ENCODE measurements at places on chromosomes 7 and 10.
A peak's percentile ranks its signal among the peaks of the same experiment; 100 is the strongest.

DNA sequence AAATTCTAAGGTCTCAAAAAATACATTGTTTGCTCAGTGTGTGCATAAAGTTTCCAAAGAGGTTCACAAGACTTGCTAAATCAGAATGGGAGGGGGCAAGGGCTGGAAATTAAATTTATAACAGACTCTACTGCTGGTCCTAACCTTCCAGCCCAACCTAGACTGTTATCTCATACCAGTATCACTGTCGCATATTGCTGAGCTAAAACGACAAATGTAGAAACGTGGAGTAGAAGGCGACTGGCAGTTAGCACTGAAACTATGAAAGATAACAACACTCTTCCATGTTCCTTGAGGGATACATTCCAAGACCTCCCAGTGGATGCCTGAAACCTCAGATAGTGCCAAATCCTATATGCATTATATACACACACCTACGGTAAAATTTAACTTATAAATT lies 514.3 kb downstream of the KCNMA1 start:
- DNase-seq = no peak

- DNase-seq = peak; percentile 30
Observed at GRCh38 chr10:69337296-69338132, 59.2 kb downstream of the HK1 start.

DNA sequence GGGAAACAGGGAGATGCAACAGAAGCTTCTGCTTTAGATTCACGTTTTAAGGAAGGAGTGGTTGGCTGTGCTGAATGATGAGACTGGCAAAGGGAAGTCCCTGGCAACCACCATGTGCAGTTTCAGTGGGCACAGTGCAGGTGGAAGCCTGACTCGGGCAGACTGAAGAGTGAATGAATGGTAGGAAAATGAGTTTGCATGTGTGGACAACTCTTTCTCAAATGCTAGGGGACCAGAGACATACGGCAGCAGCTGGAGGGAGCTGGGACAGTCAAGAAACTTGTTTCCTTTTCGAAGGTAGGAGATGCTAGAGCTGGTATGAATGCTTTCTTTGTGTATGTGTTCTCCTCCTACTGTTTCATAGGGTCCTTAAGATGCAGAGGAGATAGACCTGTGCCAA lies 29.0 kb downstream of the PODXL start:
- DNase-seq = no peak

DNA sequence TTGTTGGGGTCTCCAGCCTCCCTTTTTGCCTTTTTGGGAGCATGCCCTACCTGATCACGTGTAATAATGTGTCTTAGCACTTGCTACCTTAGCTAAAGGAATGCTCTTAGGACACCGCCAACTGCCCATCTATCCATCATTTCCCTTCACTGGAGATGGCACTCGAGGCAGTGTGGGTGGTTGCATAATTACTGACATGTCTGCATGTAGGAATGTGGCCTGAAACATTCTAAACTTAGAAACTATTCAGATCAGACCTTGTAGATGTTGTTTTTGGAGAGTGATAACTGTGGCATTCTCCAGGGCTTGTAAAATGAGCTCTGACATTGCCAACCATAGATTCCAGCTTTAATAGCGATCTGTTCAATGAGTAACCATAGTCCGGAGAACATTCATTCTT lies 365.8 kb downstream of the BBS9 start:
- DNase-seq = no peak

- no peak for DNase-seq
Observed at GRCh38 chr10:73920089-73920488, 9.2 kb downstream of the PLAU start.

GRCh38 chr7:36472141-36472729 lies 82.6 kb downstream of the ANLN start:
- no peak for DNase-seq

DNA sequence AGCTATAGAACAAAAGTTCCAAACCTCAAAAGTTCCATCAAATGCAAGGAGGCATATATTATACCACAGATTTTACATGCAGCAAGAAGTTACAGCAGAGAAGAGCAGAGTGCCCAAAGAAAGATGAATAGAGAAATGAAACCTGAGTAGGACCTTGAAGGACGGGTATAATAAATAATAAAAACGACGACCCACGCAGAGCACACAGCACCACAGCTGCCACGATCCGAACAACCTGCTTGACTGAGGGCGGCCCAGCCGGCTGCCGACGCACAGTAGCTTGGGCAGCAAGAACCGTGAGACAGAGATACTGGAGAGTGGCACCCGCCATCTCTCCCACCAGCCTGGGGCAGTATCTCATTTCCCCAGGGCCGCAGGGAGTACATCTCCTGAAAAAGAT lies 79.0 kb downstream of the HIPK2 start:
- DNase-seq = no peak

GRCh38 chr10:11535346-11535959 lies 76.0 kb downstream of the USP6NL start:
- no peak for DNase-seq

DNA sequence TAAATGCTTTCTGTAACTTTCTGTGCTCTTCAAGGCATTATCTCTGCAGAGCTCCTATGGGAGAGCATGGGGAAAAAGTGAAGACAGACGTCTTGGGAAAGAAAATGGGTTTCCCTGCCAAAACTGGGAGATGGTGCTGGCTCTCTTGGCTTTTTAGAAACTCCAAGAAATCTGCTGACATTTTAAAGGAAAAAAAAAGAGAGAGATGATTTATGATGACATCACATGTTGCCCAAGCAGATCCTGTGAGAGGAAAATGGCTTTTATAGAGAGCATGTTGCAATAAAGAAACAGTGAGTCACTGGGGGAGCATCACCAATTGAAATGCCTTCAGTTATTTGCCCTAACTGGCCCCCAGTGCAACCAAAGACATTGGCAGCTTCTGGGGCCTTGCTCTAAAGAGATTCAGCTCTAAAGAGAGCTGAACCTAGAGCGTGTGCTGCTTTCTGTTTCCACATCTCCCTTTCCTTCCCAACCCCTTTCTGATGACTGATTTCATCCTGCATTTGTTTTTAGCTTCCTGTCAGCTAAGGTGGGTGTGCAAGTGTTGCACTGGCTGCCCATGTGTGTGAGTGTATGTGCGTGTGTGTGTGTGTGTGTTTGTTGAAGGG lies 37.7 kb downstream of the LRMDA start:
- peak; percentile 47 for DNase-seq

GRCh38 chr10:122113161-122113944 lies 124.4 kb downstream of the TACC2 start:
- no peak for DNase-seq

DNA sequence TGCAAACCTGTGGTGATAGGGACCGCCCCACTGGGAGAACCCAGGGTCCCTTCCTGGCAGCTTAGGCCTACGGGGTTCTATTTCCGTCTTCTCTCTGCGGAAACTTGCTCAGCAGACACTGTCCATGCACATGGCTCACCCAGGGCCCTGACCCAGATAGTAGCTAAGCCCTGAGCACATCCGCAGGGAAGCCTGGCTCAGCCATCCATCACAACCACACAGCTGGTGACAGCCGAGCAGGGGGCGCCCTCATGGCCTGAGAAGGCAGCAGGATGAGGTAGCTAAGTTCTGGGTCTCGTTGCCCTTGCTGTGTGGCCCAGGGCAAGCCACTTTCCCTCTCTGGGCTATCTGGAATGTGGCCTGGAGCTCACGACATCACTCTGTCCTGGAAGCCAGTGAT lies 23.3 kb downstream of the NPTX2 start:
- no peak for DNase-seq

DNA sequence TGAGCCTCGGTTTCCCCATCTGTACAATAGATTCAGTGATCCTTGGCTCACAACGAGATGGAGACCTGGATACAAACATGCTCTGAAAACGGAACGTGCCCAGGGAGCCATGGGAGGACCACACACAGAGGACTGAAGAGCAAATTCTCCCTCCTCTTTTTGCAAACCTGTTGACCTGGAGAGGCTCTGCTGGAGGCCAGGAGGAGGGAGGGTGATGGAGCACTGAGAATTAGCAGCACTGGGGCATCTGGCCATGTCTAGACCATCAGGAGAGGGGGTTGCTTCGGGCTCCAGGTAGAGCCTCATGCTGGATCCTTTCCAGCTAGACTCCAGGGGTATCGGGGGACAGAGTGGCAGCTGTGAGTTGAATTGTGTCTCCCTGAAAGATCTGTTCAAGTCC lies 97.4 kb upstream of the GPR26 start:
- DNase-seq = no peak

- DNase-seq = no peak
Observed at GRCh38 chr10:111822661-111823060, 360.9 kb downstream of the GPAM start.

- DNase-seq = no peak
Observed at GRCh38 chr10:80908611-80909010, 370.9 kb downstream of the SH2D4B start.

Measured in HFF-Myc (cell line).